ENCODE measurements at places on chromosomes 1 and 21. TPM values are rescaled to one million over a fixed set of nuclear protein-coding genes. Genes with fewer than 3 reads are reported as not detected.

NGF gene
- total RNA-seq = 1.4 TPM

CLCN6 gene
- total RNA-seq = 57.1 TPM

KCNT2 gene
- total RNA-seq = 3.9 TPM

LCE3D gene
- total RNA-seq = not detected

AK4 gene
- 42.0 TPM for total RNA-seq

CDK18 gene
- total RNA-seq = 6.5 TPM

CGN gene
- 25.7 TPM for total RNA-seq

SPRR2A gene
- not detected for total RNA-seq

PIGR gene
- total RNA-seq = not detected

SPRTN gene
- total RNA-seq = 26.4 TPM
